ENCODE measurements at places on chromosomes 5 and 9. TPM values are rescaled to one million over a fixed set of nuclear protein-coding genes. Genes with fewer than 3 reads are reported as not detected.

MSX2 gene
- total RNA-seq, result 0.38 TPM

ADGRD2 gene
- total RNA-seq, result 1.1 TPM

NXNL2 gene
- 1.9 TPM for total RNA-seq

DNA sequence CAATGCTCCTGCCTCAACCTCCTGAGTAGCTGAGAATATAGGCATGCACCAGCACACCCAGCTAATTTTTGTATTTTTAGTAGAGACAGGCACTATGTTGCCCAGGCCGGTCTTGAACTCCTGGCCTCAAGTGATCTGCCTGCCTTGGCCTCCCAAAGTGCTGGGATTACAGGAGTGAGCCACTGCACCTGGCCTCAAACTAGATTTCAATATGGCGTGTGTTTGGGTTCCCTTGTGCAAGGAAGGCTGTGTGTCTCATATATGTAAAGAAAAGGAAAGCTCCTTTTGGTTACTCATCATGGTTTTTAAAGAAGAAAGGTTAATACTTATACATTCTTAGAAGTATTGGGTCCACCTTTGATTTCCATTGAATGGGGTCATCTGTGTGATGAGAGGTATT lies 70.7 kb downstream of the ANKRD33B start:
- no peak for DNase-seq

DNA sequence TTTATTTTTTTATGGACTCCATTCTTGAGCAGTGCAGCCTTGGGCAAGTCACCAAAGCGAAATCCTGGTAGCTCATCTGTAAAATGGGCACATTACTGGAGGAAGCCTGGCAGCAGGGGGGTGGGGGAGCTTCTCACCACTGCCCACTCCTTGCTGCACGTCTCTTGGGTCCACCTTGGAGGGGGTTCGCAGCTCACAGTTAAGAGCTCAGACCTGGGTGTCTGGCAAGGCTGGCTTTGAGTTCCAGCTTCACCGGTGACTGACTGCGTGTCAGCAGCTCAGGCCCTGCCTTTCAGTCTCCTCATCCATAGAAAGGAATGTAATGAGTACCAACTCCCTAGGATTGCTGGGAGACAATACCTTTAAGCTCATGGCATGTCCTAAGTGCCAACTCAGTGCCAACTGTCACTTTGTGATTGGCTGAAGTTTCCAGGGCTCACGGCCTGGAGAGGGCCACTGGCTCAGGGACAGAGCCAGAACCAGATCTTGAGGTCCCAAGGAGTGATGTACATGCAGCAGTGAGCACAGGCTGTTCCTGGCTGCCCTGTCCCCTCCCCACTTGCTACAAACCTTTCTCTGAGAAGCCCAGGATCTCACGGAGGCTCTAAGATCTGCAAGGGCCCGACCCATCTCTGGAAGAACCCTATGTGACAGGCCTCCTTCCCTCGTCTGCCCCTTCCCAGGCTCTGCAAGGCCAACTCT lies 72.9 kb downstream of the C9orf50 start:
- no peak for DNase-seq

- peak; percentile 70 for DNase-seq
Measured at GRCh38 chr9:126773004-126773607, 31.7 kb upstream of the ZBTB43 start.

GRCh38 chr5:41196197-41196596 lies 17.1 kb downstream of the C6 start:
- DNase-seq, result no peak

- DNase-seq, result no peak
Measured at GRCh38 chr9:126320158-126320922, 6.3 kb upstream of the MVB12B start.

GRCh38 chr9:127210851-127211730 lies 53.5 kb upstream of the GARNL3 start:
- no peak for DNase-seq

DNA sequence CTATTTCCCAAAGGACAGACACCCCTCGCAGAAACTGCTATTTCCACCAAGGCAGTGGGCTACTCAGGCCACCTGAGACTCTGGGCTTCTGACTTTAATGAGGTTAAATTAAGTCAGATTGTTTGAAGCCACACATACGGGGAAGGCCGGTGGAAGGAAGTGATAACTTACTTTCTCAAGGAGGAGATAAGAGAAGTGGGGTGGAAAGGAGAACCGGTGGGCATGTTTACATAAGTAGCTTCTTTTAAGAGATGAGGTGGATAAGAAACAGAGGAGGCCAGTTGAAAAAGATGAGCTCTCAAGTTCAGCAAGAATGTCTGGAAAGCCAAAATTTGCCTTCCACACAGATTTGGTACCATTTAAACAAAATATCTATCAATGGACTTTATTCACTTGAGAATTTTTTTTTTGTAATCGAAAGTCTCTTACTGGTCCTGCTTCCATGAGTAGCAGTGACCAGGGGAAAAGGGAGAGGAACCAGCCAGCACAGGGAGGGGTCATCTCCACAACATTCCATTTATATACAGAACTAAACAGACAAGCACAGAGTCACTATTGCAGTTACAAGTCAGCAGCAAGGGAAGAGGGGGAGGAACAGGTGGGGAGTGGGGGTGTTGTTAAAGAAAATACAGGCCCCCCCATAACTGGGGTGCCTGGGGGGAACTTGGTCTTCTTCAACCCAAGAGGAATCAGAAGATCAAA lies 20.0 kb downstream of the CCDC125 start:
- DNase-seq, result no peak

Measured in H1 (cell line).